ENCODE measurements at places on chromosomes 12 and 14. TPM values are rescaled to one million over a fixed set of nuclear protein-coding genes. Genes with fewer than 3 reads are reported as not detected.

PLEKHA5 gene
- 4.9 TPM for total RNA-seq

FAIM2 gene
- not detected for total RNA-seq

BATF gene
- 12.0 TPM for total RNA-seq

NGB gene
- not detected for total RNA-seq

All from T-cell (primary cell).